ENCODE measurements at places on chromosomes 7 and 10.

DNA sequence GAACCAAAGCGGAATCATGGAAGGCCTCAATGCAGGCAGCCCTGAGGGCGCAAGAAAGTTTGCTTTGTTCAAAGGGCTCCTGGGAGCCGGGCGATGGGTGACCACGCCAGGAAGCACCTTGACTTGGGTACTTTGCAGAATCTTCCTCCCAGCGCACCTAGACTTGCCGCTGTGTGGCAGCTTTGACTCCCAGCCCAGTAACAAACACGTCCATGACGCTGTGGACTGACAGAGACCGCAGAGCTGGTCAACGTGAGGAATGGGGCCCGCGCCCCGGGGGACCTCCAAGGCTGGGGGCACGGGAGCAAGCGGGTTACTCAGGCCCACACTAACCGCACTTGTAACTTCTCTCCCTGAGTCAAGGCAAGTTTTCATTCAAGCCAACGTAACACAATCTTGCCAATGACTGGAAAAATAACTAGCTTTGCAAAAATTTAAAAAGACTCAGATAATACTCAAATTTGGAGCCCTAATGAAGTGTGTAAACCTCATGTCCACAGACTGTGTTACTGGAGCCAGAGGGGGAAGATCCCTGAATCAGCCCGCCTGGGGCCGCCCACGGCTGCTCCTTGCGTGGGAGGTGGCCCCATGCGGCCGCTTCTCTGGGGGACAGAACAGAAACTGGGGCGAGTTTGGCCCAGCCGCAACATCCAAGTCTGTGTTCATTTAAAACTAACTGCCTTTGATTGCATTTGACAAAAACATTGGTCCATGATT is 130.8 kb downstream of the DNAJB6 start:
- DNase-seq = no peak

DNA sequence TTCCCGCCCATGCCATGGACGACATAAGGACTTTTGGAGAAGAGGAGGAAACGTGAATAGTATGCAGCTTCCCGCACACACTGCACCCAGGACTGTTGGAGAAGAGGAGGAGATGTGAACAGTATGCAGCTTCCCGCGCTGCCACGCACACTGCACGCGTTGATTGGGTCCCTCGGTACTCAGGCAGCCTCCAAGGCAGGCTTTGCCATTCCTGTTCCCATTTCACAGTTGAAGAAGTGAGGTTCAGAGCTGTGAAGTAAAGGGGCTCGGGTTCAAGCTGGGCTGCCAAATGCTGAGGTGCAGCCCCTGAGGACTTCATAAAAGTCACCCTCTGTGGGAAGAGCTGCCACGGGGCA is 147.9 kb upstream of the FAM20C start:
- no peak for DNase-seq

- no peak for DNase-seq
Observed at GRCh38 chr7:121235201-121235600, 93.6 kb upstream of the WNT16 start.

DNA sequence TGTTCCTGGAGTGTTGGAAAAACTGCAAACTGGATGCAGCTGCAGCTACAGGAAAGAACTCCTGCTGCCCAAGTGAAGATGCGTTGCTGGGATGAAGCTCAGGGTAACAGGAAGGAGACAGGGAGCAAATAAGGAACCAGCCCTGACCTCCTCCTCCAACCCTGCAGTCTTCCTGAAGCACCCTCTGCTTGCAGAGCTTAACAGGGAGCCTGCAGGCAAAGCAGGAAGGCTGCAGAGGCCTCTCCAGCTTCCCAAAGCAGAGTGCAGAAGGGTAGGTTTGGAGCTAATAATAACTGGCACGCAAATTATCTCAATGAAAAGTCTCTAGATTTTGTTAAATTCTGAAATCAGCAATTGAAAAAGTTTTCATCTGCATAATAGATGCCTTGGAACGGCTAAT is 92.5 kb downstream of the SORCS1 start:
- no peak for DNase-seq

DNA sequence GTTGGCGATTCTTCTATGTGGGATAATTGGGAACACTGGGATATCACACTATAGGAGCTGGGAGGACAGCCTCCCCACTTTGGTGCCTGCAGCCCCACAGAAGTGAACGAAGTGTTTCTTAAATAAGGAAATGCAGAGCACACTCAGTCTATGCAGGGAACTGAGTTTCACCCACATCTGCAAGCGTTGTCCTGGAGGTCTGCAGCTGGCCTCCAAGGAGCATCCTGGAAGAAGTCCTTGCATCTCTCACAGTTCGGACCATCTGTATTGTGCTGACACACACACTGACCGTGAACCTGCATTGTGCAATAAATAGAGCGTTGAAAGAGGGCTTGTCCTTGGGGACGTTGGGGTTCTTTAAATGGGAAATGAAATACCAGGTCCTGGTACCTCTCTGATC is 25.8 kb downstream of the LAMB4 start:
- no peak for DNase-seq

GRCh38 chr10:70354556-70354955 is 27.9 kb downstream of the LRRC20 start:
- DNase-seq = no peak

- no peak for DNase-seq
Observed at GRCh38 chr10:47409171-47409865, 25.2 kb upstream of the ZNF488 start.

DNA sequence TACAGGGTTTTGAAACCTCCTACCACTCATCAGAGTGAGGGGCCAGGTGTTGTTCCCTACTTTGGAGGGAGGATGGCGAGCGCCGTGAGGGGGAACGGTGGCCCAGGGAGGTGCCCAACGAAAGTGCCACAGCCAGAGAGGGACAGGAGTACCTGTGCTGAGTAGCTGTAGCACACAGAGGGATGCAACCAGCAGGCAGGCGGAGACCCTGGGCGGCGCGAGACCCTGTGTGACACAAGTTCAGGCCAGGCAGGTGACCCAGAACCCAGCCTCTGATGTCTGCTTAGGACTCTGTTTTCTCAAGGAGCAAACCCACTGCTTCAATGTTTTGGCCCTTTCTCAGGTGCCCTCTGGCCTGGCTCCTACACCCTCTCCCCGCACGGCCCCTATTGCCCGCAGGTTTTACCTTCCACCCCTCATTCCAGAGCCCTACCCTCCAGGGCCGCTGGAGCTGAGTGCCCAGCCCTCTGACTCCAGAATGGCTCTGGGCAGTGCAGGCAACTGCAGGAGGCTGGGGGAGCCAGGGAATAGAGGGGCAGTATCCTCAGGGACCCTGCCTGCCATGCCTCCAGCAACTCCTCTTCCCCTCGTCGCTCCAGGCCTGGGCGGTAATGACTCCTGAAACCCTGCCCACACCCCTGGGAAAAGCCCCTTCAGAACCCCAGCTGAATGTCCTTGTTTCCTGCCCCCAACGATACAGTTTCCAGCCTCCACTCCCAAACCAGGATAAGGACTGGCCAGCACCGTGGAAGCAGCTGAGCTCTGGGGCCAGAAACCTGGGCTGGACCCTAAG is 164.1 kb upstream of the RHEB start:
- DNase-seq = no peak

DNA sequence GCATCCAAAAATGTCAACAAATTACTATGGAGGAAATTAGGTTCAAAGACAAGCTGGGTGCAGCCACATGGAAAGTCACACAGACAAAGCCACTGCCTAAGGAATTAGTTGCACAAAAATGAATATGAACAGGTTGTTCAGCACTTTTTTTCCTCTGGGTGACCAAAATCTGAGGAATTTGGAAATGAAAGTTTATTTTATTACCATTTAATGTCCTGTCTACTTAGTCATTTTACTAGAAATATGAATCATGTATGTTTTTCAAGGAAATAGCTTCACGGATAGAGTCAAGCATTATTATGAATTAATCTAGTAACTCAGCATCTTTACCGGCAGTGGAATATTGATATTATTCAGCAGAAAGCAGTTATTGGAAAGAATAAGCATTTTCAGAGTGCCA is 106.3 kb downstream of the ANK3 start:
- DNase-seq = peak; percentile 72

- no peak for DNase-seq
Observed at GRCh38 chr10:22832851-22833250, 95.0 kb upstream of the ARMC3 start.

- DNase-seq = no peak
Observed at GRCh38 chr7:55129541-55130394, 111.0 kb downstream of the EGFR start.

DNA sequence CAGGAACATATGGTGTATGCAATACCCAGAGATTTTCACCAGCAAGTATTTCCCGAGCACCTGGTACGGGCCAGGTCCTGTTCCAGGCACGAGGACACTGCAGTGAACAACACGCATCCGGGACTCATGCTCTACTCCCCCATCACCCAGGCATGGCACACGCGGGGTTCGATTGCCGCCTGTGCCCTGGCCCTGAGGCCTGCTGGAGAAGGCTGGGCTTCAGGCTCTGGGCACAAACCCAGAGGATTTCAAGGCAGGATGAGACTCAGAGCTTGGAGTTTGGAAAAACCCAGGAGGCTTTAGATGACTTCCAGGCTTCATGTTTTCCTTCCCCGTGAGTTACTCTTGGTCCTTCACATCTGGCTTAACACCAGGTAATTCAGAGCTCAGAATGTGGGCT is 143.5 kb downstream of the NEURL1 start:
- DNase-seq = no peak

DNA sequence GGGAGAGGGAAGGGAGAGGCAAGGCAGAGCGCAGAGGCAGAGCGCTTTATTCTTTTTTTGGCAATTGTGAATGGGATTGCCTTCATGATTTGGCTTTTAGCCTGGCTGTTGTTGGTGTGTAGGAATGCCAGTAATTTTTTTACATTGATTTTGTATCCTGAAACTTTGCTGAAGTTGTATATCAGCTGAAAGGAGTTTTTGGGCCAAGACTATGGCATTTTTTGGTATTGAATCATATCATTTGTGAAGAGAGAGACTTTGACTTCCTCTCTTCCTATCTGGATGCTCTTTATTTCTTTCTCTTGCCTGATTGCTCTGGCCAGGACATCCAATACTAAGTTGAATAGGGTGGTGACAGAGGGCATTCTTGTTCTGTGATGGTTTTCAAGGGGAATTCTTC is 291.3 kb downstream of the REEP3 start:
- DNase-seq = no peak

DNA sequence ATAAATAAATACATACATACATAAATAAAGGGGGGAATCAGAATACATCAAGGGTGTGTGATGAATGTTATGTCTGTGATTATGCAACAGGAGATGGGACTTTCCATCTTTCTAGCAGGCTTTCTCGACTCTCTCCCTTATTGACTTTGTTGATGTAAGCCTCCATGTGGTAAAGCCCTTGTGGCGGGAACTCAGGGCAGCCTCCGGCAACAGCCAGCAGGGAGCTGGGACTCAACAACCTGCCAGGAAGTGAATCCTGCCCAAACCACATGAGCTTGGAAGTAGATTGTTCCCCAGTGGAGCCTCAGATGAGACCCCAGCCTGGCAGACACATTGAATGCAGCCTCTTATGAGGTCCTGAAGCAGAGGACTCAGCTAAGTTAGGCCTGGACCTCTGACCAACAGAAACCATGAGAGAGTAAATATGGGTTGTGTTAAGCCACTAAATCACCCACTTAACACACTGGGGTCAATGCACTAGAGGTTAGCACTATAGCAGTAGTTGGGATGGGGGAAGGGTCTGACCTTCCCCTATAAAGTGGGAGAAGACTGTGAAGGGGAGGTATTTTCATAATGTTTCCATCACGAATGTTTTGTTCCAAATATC is 104.0 kb downstream of the JCAD start:
- no peak for DNase-seq

GRCh38 chr7:42144604-42145003 is 92.4 kb downstream of the GLI3 start:
- DNase-seq = peak; percentile 33

GRCh38 chr10:12409161-12409560 is 59.8 kb downstream of the CAMK1D start:
- DNase-seq = no peak

DNA sequence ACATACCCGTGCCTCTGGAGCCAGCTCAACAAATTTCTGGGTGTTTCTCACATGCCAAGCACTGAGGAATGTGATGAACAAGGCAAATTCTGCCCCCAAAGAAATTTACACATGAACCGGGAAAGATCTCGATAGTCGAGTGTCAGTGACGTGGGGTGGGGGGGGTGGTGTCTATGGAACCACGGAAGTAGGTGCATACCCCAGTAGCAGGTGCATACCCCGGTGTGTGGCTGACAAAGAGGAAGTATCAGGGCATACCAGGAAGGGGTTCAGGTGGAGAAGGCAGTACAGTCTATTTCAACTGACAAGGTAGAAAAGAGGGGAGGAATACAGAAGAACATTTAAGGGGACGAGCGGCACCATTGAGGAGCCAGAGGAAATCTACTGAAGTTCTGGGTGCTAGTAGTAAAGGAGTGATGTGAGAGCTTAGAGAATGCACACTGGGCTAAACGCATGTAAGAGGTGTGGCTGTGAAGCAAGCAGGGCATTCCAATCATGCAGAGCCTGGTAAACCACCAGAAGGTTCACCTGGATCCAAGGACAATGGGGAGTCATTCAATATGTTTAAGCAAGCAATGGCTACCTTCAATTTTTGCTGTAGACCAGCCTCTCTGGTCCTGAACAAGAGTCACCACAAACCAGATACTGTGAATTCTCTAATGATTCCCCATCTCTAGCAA is 6.2 kb downstream of the CCDC6 start:
- no peak for DNase-seq

DNA sequence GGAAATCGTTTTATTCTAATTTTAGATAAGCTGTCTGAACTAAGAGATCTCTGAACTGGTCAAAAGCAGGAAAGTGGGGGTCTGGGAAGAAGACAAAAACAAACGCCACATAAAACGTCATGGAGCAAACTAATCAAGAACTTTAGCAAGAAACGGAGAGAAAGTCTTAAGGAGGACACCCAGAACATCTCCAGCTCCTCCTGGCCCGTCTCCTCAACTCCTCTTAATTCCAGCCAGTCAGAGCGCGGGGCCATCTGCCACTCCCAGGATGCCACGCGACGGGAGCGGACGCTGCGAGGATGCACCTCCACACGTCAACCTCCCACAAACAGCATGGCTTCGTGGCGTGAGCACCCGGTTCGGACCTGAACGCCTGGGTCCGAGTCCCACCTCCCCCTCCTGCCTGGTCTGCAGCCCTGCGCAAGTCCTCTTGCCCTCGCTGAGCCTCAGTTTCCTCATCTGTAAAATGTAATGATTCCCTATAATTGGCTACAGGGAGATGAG is 598 bp downstream of the MMS19 start:
- DNase-seq = peak; percentile 74

DNA sequence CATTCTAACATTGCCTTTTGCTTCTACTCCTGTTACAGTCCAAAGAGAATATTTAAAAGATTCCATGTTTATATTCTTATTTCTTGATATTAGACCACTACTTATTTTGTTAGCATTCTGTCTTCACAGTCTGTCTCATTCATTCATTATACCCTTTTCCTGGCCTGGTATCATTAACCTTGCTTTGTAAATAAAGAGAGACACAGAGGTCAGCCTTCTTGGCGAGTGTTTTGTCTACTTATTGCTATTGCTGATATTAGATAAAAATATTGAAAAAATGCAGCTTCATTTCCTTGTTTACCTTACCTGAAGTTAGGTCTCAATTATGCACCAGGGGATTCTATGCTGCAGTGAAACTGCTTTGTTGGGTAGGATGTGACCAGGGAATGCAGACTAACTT is 179.2 kb downstream of the NXPH1 start:
- no peak for DNase-seq
